ENCODE measurements at places on chromosomes 6 and 20. TPM values are rescaled to one million over a fixed set of nuclear protein-coding genes. Genes with fewer than 3 reads are reported as not detected.
A peak's percentile ranks its signal among the peaks of the same experiment; 100 is the strongest.

- no peaks in the 10 kb centered on the region for H3K36me3 ChIP-seq
- DNase-seq: no peak
- H3K4me3 ChIP-seq: no peak overlapping the region
Measured at GRCh38 chr6:2810092-2810671, 31.5 kb downstream of the SERPINB1 start.

- H3K4me1 ChIP-seq: peaks cover 54% of the 10 kb centered on the region
- H3K27me3 ChIP-seq: no peaks in the 10 kb centered on the region
- peaks cover 2% of the 10 kb centered on the region for H3K36me3 ChIP-seq
- peak overlapping the region; percentile 78 for H3K27ac ChIP-seq
Measured at GRCh38 chr20:53884859-53885541, 185.4 kb downstream of the BCAS1 start.

DNA sequence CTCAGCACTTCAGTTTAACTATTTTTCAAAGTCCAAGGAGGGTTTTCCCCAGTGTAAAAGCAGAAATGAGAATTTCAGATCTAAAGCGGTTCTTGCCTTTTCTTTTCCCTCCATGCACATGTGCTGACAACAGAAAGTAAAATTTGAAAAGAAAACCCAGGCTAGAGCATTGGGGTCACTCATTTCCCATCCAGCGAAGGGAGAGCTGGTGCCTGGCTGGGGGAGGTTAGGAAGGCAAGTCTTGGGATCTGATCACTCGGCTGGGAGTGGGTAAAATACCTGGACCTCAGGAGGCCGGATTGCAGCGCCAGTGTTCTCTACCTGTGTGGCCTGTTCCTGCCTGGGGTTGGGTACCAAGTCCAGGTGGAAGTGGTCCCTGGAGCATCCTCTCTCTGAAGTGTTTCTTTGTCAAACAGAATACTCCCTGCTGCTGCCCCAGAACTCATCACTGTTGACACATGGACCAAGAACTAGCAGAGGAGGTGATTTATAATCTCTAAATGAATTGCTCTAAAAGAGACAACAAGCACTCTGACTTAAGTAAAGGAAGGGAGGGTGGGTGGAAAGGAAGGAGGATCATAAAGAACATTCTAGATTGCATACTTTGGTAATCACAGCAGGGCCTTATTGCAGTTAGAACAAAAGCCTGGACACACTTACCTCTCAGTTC, 136.0 kb downstream of the MTHFD1L start:
- DNase-seq: no peak
- no peak overlapping the region for H3K27ac ChIP-seq
- no peak overlapping the region for H3K4me3 ChIP-seq
- H3K4me1 ChIP-seq: peaks cover 34% of the 10 kb centered on the region
- no peaks in the 10 kb centered on the region for H3K27me3 ChIP-seq

GRCh38 chr6:55443238-55444134, 116.2 kb downstream of the GFRAL start:
- H3K4me1 ChIP-seq: no peaks in the 10 kb centered on the region
- no peaks in the 10 kb centered on the region for H3K27me3 ChIP-seq
- DNase-seq: no peak
- H3K4me3 ChIP-seq: no peak overlapping the region
- no peak overlapping the region for H3K27ac ChIP-seq

DNA sequence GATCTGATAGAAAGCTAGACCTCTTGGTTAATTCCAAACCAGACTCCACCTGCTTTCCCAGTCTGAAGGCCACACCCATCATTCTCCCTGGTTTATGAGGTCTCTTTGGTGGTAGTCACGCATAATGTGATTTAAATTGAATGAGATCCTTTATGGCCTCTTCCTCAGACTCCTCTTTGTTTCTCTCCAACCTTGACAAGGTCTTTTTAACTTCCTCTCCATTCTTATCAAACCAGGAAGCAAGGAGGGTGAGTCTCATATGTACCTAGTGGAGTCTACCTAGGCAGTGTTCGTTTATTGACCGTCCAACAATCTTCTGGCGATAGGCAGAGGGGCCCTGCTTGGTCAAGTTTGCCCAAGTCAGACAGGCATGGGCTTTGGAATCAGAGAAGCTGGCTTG, 184.2 kb upstream of the LAMP5 start:
- no peaks in the 10 kb centered on the region for H3K27me3 ChIP-seq
- H3K4me3 ChIP-seq: no peak overlapping the region
- H3K4me1 ChIP-seq: no peaks in the 10 kb centered on the region
- no peak for DNase-seq
- H3K27ac ChIP-seq: no peak overlapping the region

- no peaks in the 10 kb centered on the region for H3K4me1 ChIP-seq
- no peaks in the 10 kb centered on the region for H3K36me3 ChIP-seq
- no peak for DNase-seq
- no peaks in the 10 kb centered on the region for H3K27me3 ChIP-seq
- H3K27ac ChIP-seq: no peak overlapping the region
- no peak overlapping the region for H3K4me3 ChIP-seq
Measured at GRCh38 chr6:57254055-57254717, 32.1 kb upstream of the RAB23 start.

GRCh38 chr6:153591159-153591558, 447.9 kb upstream of the OPRM1 start:
- peak overlapping the region; percentile 77 for H3K27ac ChIP-seq
- peak overlapping the region; percentile 48 for H3K4me3 ChIP-seq
- no peaks in the 10 kb centered on the region for H3K36me3 ChIP-seq
- H3K27me3 ChIP-seq: peaks cover 4% of the 10 kb centered on the region
- H3K4me1 ChIP-seq: peaks cover 27% of the 10 kb centered on the region

- peaks cover 2% of the 10 kb centered on the region for H3K4me1 ChIP-seq
- H3K27ac ChIP-seq: no peak overlapping the region
- H3K27me3 ChIP-seq: peaks cover 15% of the 10 kb centered on the region
Measured at GRCh38 chr6:75084872-75085381, 120.9 kb downstream of the COL12A1 start.

DNA sequence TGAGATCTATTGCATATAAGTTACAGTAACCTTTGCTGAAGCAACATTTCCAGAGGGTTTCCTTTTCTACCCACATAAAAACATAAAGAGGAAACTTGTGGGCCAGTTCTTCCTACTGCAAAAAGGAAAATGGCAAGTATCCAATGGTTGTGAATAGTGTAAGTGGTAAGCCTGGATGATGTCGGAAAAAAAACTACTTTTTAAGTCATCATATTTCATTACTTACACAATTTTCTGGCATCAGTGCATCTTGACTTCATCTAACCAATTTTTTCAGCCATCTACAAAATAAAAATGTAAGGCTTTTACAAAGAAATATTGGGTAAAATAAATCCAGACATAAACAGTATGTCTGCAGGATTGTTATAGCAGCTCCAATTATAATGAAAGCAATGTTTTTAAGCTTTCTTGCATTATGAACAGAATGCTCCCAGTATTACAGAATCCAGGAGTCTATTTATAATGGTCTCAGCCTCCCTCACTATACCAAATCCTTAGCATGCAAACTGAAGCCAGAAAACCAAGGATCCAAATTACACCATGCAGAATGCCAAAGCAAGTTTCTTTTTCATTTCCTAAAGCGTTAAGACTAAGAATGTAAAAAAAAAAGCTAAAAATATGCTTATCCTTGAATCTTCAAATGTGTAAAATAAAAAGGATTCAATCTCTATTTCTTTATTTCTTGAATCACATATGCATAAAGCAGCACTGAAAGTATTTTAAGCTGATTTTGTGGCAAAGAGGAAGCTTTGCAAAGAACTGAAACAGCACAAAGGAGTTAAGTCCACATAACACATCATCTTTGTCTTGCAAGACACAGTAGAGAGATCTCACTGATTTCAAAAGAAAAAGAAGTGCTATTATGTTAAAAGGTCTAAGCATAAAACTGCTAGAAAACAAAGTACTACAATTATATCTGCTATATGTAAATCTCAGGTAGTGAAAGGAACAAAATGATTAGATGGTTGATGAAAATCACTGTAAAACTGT, 126.8 kb upstream of the HMGCLL1 start:
- H3K4me3 ChIP-seq: no peak overlapping the region
- H3K27me3 ChIP-seq: no peaks in the 10 kb centered on the region
- no peaks in the 10 kb centered on the region for H3K36me3 ChIP-seq
- H3K4me1 ChIP-seq: no peaks in the 10 kb centered on the region

The SLC17A2 gene
- not detected for total RNA-seq

The C6orf58 gene
- not detected for total RNA-seq

The BPI gene
- total RNA-seq: not detected
